Foreskin keratinocyte (primary cell): ENCODE measurements at places on chromosomes 13 and 19. TPM values are rescaled to one million over a fixed set of nuclear protein-coding genes. Genes with fewer than 3 reads are reported as not detected.

Gene TNNI3
- 5.3 and 5.4 TPM in 2 replicates for total RNA-seq

Gene DMPK
- total RNA-seq: 7.4 and 8.4 TPM in 2 replicates

Gene PNMA8C
- not detected in 2 replicates for total RNA-seq

Gene KIR2DL4
- not detected in 2 replicates for total RNA-seq

Gene NDUFA13
- total RNA-seq: 260 and 261 TPM in 2 replicates

Gene TNFAIP8L1
- total RNA-seq: 11.0 and 14.1 TPM in 2 replicates

Gene FRY
- total RNA-seq: 0.21 and 0.48 TPM in 2 replicates

Gene KLK1
- 1.1 and 1.3 TPM in 2 replicates for total RNA-seq

Gene CCDC169
- 0.17 and 0.25 TPM in 2 replicates for total RNA-seq
